Dermis microvascular lymphatic vessel endothelial cell (primary cell): ENCODE measurements at places on chromosomes 3 and 15. TPM values are rescaled to one million over a fixed set of nuclear protein-coding genes. Genes with fewer than 3 reads are reported as not detected.

FAM107A gene
- 0.76 and 1.2 TPM in 2 replicates for total RNA-seq

DNA sequence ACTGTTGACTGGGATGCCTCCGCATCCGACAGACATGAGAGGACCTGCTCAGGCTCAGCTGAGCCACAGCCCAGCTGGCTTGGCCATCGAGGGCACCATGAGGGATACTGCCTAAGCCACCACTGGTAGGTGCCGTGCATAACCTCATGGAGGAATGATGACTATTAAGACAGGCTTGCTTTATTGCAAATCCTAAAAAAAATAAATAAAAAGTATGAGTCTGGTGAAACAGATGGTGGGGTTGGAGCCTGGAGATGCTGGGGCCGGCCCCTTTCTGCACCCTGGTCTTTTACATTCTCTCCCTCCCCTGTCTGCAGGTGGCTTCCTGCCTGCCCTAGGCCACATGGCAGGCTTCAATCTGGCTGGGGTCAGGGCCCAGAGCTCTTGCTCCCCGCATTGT lies 24.0 kb upstream of the RAD18 start:
- DNase-seq = no peak

- DNase-seq = no peak
Observed at GRCh38 chr3:119898478-119899191, 116.7 kb downstream of the NR1I2 start.

- DNase-seq = no peak
Observed at GRCh38 chr3:195065864-195066185, 205.1 kb downstream of the XXYLT1 start.

GRCh38 chr3:112413074-112413473 lies 80.1 kb downstream of the CD200 start:
- no peak for DNase-seq
